NCI-H1930 (cell line): ENCODE measurements at places on chromosomes 7 and 10.
A peak's percentile ranks its signal among the peaks of the same experiment; 100 is the strongest.

DNA sequence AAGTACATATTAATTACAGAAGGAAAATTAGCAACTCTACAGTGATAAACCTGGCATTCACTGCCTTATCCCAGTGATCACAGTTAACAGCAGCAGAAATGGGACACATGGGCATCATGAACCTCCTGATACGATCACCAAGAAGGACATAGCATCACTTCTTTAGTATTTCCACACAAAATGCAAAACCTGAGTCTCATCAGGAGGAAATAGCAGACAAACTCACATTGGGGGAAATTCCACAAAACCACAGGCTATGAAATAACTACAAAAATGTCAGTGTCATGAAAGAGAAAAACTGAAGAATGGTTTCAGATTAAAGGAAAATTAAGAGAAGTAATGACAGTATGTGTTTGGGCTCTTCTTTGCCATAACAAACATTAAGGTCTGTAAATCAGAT, 12.0 kb upstream of the PURB start:
- DNase-seq, result no peak

DNA sequence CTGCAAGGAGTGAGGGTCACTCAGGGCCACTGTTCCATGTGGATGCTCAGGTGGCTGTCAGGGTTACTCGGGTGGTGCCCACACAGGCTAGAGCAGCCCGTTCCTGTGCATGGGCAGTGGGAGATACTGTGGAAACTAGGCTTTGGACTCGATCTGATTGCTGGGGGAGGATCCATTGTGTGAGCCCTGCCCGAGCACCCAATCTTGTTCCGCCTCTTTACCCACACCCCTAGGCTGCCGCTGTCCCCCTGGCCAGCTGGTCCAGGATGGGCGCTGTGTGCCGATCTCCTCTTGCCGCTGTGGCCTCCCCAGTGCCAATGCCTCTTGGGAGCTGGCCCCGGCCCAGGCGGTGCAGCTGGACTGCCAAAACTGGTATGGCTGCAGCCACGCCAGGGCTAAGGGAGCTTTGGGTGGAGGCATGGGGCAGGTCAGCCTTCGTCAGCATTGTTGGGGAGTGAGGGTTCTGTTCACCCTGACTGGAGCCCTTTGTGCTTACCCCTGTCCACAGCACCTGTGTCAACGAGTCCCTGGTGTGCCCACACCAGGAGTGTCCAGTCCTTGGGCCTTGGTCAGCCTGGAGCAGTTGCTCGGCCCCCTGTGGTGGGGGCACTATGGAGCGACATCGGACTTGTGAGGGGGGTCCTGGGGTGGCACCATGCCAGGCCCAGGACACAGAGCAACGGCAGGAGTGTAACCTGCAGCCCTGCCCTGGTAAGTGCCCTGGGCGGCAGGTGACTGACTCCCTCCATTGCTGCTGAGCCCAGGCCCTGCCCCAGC, 12.4 kb upstream of the ZNF862 start:
- DNase-seq, result no peak

DNA sequence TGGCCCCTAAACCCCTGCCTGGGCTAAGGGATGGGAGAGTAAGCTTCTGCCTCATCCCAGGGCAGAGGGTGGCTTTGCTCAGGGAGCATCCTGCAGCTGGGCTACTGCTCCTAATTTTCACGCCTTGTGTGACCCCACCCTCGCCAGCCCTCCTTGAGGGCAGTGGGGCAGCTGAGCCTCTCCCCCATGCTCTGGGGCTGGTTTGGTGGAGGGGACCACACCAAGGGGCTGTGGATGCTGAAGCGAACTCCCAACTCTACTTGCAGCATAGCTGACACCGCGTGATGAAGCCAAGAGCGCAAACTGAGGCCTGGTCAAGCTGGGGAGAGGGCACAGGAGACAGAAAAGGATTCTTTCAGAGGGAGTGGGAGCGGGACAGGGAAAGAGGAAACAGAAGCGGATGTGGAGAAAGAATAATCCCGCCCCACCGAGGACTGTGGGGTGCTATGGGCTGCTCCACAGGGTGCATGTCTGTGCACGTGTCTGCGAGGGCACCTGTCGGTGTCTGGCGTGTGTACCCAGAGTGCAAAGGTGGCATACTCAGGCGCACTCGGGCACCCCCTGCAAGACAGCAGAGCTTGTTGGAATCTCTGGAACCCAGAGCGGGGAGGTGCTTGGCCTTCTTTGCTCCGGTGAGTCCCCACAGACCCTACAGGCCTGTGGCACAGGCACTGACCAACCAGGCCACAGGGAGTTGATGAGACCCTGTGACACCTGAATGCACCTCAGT, 19.4 kb upstream of the RASGEF1A start:
- DNase-seq, result no peak

DNA sequence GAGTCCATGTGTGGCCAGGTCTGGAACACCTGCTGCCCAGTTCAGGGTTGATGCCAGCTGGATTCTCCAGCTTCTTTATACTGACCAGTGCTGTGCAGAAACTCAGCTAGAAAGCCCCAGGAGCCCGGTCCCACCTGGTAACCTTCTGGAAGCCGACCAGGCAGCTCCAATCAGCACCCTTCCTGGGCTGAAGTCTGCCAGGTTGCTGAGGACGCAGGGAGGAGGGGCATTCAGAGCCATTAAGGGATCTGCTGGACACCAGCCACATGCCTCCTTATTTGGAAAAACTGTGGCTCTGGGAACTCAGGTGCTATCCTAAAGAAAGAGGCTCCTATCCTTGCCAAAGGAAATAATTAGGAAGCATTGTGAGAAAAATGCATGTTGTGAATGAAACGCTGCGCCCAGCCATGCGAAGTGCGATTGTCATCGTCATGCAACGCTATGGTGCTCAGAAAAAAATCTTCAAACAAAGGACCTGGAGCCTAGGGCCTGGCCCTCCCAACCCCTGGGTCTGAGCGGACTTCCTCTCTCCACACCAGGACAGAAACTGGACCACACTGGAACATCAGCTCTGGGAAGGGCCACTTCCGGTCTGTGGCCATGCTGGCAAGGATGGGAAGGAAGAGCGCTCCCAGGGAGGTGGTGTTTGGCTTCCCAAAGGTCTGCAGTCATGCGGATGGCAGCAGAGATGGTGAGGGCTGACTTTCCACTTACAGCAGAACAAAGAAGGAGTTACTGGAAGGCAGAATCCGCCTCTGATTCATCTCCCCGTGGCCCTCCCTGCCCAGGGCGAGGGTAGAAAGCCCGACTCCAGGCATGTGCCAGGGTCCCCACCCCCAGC, 90.1 kb downstream of the FAM53B start:
- no peak for DNase-seq

- peak; percentile 54 for DNase-seq
These were observed at the start of gene EXOC6 for GRCh38 chr10:92848441-92849233. Gene EXOC6, plus strand, starts transcription at chr10:92848520. Its CDS starts 14 bp downstream, at chr10:92848534.

- no peak for DNase-seq
These were observed 30.4 kb upstream of the ADD3 start for GRCh38 chr10:109977382-109977806.

GRCh38 chr7:158586499-158587161, 993 bp downstream of the PTPRN2 start:
- DNase-seq, result no peak
